ENCODE measurements at places on chromosomes 2 and 18. TPM values are rescaled to one million over a fixed set of nuclear protein-coding genes. Genes with fewer than 3 reads are reported as not detected.

Gene SIX3
- total RNA-seq: 0.52 TPM

Gene BOLL
- not detected for total RNA-seq

Gene CXCR4
- 0.33 TPM for total RNA-seq

Gene GNLY
- total RNA-seq: 5.6 TPM

Gene HS1BP3
- 21.1 TPM for total RNA-seq

Gene ERFE
- total RNA-seq: 0.66 TPM

Gene DCDC2C
- not detected for total RNA-seq

Gene FBXO36
- total RNA-seq: 0.52 TPM

Gene LIMS3
- 4.9 TPM for total RNA-seq

Gene DPP4
- 0.99 TPM for total RNA-seq

Gene TTC21B
- 29.3 TPM for total RNA-seq

Gene SNED1
- 13.5 TPM for total RNA-seq

Gene NEU2
- total RNA-seq: not detected

Gene FAP
- 2.3 TPM for total RNA-seq

Gene NBAS
- 35.9 TPM for total RNA-seq

Gene DSC3
- total RNA-seq: not detected

Gene NPAS2
- 32.7 TPM for total RNA-seq

Gene RSAD2
- total RNA-seq: 1.0 TPM

Gene PAX8
- total RNA-seq: 2.3 TPM

Gene SULT1C3
- total RNA-seq: not detected

Gene RGPD4
- not detected for total RNA-seq

Gene RNU2-63P
- not detected for total RNA-seq

Gene ADGRF3
- not detected for total RNA-seq

Gene C1GALT1C1L
- not detected for total RNA-seq
